ENCODE measurements at places on chromosomes 16 and 17.

- DNase-seq: no peak
Observed at GRCh38 chr16:20734056-20734455, 7.6 kb downstream of the THUMPD1 start.

GRCh38 chr17:21001111-21001812 lies 41.5 kb downstream of the USP22 start:
- no peak for DNase-seq

DNA sequence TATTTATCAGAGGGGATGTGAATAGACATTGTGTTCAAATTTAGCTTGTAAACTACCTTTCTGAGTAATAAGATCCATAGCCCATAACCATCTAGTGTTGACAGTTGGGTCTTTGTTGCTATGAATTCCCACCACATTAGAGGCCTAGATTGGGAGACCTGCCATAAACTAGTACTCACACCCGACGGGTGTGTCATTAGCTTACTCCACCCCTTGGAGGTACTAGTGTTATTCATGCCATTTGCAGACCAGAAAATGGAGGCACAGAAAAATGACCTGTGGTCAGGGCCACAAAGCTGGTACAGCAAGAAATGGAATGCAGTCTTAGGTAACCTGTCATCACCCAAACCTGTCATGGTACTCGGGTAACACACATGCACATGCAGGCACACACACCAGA lies 41.3 kb upstream of the BCAR1 start:
- DNase-seq: no peak

- peak; percentile 72 for DNase-seq
Observed at GRCh38 chr17:75625813-75626486, 7.3 kb upstream of the SMIM5 start.

GRCh38 chr17:59870482-59870881 lies 22.3 kb downstream of the TUBD1 start:
- DNase-seq: no peak

DNA sequence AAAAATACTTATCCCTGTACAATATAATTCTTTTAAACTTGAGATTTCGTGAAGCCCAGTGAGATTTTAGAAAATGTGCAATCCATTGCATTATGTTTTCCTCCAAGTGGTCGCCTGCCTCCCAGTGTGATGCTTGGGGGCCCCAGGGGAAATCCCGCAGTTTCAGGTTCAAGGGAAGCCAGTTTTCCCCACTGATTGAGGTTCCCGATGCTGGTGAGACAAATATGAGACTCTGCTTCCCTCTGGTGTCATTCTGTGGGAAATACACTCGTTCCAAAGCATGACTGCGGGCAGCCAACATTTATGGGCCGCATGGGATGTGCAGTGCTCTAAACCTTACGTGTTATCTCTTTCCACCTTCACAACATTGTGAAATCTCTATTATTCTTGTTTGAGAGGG lies 200.8 kb downstream of the PRKCB start:
- DNase-seq: peak; percentile 78

DNA sequence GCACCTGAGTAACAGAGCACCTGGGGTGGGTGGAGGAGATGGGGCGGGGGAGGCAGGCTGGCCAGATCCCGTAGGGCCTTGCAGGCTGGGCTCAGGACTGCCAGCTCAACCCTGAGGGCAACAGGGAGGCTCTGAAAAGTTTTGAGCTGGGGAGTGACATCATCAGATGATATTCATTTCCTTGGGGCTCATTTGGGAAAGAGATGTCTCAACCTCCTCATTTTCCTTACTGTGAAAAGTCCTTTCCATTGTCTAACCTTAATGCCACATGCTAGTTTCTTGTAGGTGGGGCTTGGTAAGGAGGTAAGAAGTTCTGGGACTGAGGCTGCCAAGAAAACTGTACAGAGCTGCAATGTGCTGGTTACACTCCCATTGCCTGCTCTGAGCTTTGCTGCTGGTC lies 3.7 kb downstream of the TNS4 start:
- peak; percentile 36 for DNase-seq

DNA sequence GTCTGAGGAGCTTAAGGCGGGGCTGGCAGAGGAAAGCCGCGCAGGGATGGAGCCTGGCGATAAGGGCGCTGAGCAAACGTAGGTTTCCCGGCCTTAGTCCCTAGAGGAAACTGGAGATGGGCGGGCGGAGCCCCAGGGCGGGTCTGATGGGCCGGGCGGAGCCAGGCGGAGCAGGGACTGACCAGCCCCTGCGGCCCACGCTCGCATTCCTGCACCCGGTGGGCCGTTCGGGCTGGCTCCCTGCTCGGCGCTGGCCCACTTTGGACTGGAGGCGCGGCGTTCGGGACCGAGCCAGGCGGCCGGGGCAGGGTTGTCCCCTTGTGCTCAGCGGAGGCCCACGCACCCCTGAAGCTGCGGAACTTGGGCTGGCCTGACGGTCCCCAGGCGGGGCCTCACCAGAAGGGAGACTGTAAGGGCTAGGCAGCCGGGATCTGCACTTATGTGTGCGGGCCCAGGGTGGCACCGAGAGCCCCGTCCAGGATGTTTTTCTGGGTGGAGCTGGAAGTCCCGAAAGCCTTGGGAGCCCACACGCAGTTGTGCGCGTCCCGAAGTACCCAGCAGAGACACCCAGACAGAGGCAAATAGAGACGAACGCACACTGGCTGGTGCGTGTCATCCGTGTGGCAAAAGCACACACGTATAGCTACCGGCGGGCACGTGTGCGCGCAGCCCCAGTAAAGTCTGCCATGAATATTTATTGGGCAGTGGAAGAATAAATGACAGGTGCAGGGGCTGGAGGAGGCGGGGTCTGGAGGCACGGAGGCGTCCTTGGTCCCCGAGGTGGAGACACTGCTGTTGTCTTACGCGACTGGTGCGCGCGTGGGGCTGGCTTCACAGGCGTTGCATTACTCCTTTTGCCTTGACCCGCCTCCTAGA lies 1.4 kb downstream of the PYDC1 start:
- DNase-seq: peak; percentile 96

DNA sequence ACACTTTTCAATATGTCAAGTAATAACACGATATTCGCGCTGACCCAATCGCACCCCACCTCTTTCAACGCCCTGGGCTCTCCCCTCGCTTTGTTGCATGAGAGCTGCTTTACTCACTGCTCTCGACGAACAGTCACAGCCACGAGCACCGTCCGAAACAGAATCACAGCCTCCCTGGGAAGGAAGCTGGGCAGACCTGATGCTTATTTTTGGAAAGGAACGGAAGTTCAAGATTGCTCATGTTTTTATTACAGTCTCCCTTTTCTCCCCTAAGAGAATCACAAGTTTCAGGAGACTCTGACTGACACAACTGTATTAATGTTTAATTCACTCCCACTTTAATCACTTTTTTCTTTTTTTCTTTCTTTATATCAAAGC lies 67.8 kb downstream of the ANKRD11 start:
- peak; percentile 61 for DNase-seq

GRCh38 chr16:87956365-87957231 lies 5.4 kb downstream of the BANP start:
- DNase-seq: peak; percentile 40

- DNase-seq: no peak
Observed at GRCh38 chr17:42279776-42280630, 3.8 kb upstream of the STAT5B start.

GRCh38 chr16:84047626-84048025 lies 5.0 kb upstream of the SLC38A8 start:
- DNase-seq: no peak

GRCh38 chr17:58007781-58008706 lies 998 bp upstream of the SRSF1 start:
- DNase-seq: no peak

- no peak for DNase-seq
Observed at GRCh38 chr17:43956222-43956621, 2.5 kb upstream of the PYY start.

GRCh38 chr16:79542237-79542774 lies 58.2 kb downstream of the MAF start:
- no peak for DNase-seq

DNA sequence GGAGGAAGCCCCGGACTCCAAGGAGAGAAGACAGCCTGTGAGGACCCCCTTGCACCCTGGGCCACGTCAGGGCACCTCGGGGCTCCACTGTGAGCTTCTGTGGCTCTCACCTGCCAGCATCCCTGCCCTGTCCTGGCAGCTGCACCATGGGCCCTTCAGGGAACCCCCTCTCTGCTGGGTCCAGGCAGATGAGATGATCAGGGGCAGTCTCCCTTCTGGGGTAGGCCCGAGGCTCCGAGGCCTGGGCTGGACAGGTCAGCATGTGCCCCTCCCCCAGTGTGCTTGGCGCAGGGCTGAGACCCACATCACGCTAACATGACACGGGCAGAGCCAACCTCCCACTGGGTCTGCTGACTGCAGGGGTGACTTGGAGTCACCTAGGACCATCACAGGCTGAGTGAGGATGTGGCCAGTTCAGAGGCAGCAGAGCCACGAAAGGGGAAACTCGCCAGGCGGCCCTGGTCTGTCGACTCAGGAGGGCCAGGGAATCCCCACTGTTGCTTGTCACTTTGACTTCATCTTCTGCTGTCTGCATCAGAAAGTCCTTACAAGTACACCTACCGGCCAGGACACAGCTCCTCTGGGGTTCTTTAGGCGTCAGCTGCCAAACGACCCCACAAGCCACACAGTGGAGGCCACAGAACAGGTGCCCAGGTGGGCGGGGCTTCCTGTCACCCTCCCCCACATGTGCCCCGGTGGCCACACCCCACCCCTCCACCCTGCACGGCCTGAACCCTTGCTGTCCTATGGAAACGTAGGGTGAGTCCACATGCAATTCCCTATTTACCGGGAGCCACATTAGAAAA lies 2.2 kb downstream of the GALNS start:
- DNase-seq: no peak

DNA sequence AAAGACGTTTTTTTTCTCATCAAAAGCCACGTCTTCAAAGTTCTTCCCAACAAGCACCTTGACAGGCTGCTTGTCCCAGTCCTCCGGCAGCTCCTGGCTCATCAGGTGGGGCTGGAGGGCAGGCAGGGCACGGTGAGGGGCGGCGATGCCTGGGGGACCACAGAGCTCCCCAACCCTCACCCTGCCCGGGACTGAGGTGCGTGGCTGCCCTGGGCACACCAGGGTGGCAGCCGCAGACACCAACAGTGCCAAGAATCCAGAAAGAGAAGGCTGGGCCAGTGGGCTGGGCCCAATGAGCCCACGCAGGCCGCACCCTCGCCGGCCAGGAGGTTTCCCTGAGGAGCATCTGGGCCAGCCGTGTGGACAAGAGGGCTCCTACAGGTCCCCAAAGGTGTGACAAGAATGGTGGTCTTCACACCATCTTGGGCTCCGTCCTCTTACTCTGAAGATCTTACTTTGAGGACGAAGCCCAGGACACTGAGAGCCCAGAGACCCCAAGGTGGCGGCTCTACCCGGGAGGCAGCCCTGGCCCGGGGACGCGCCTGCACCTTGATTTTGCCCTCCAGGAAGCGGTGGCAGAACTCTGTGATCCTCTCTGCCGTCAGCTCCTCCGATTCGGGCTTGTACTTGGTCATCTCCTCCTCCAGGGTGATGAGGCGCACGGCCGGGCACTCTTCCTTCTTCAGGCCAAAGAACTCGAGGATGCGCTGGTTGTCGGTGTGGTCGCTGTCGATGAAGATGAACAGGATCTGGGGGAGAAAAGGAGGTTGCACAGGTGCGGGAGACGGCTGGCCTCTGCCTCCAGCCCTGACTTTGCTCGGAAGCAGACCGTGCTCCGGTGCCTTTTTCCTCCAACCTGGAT lies 11.3 kb upstream of the PPP1R27 start:
- no peak for DNase-seq

DNA sequence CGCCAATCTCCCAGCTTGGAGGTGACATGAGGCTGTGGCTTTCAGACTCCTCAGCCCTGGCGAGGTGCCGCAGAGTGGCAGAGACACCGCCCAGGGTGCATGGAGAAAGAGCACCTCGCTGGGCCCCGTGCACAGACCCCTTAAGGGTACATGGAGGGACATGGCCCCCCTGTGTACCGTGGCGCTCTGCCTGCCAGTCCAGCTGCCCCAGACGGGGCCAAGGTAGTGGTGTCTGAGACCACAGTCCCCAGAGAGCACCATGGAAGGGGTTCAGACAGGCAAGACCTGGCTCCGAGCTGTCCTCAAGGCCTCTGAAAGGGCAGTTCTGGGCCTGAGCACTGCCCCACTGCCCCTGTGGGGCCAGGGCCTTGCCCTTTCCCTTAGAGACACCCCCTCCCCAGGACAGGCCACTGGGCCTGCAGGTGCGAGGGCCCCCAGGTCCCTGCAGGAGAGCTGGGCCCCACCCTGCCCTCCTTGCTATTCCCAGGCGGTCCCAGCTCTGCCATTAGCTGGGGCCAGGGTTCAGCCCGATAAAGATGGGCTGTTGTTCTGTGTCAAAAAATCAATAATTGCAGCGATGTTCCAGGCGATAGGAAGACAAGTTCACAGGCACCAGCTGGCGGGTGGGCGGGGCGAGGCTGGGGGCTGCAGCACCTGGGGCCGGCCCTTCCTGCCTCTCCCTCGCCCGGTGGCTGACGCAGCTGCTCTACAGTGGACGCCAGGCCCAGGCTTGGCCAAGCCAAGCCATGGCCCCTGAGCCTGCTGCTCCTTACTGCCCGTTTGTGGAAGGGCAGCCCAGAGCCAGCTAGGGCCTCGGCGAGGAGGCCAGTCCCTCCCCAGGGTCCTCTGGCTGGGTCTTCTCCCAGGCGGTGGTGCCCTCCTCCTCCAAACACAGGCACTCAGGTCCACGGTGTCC lies 51.7 kb downstream of the ZFPM1 start:
- DNase-seq: no peak

GRCh38 chr16:17416461-17417311 lies 54.1 kb downstream of the XYLT1 start:
- peak; percentile 12 for DNase-seq

- DNase-seq: no peak
Observed at GRCh38 chr16:1917665-1918350, 407 bp downstream of the HS3ST6 start.

- no peak for DNase-seq
Observed at GRCh38 chr17:73031472-73031871, 61.0 kb downstream of the SLC39A11 start.

DNA sequence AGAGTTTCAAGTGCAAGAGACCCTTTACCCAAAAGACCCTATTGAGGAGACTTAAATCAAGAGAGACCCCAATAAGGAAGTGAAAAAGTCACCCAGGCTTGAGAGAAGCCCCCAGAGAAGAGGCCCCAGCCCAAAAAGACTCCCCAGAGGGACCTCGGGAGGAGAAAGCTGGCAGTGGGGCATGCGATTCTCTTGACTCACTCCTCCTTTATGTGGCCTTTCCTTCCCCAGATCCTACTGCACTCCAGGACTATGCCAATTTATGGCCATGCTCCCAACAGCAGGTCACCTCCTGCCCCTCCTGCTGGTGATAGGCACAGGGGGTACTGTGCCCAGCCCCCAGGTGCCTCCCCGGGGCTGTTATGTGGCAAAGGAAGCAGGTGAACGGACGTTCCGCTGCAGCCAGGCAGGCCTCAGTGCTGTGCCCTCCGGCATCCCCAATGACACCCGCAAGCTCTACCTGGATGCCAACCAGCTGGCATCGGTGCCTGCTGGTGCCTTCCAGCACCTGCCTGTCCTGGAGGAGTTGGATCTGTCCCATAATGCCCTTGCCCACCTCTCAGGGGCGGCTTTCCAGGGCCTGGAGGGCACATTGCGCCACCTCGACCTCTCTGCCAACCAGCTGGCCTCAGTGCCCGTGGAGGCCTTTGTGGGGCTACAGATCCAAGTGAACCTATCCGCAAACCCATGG lies 16.3 kb downstream of the LRRC3C start:
- no peak for DNase-seq

GRCh38 chr16:22693638-22694340 lies 120.2 kb upstream of the HS3ST2 start:
- DNase-seq: no peak

- no peak for DNase-seq
Observed at GRCh38 chr17:46129302-46129701, 63.9 kb downstream of the KANSL1 start.

All from AG08396 (cell line).